ENCODE measurements at places on chromosomes 3 and 15. TPM values are rescaled to one million over a fixed set of nuclear protein-coding genes. Genes with fewer than 3 reads are reported as not detected.

GRCh38 chr3:134330883-134331810, 43.1 kb downstream of the AMOTL2 start:
- DNase-seq = no peak

- no peak for DNase-seq
Observed at GRCh38 chr3:176587089-176587488, 610.2 kb downstream of the TBL1XR1 start.

CDCP1 gene
- 0.41 TPM for total RNA-seq

MAP6D1 gene
- total RNA-seq = 3.3 TPM

DNA sequence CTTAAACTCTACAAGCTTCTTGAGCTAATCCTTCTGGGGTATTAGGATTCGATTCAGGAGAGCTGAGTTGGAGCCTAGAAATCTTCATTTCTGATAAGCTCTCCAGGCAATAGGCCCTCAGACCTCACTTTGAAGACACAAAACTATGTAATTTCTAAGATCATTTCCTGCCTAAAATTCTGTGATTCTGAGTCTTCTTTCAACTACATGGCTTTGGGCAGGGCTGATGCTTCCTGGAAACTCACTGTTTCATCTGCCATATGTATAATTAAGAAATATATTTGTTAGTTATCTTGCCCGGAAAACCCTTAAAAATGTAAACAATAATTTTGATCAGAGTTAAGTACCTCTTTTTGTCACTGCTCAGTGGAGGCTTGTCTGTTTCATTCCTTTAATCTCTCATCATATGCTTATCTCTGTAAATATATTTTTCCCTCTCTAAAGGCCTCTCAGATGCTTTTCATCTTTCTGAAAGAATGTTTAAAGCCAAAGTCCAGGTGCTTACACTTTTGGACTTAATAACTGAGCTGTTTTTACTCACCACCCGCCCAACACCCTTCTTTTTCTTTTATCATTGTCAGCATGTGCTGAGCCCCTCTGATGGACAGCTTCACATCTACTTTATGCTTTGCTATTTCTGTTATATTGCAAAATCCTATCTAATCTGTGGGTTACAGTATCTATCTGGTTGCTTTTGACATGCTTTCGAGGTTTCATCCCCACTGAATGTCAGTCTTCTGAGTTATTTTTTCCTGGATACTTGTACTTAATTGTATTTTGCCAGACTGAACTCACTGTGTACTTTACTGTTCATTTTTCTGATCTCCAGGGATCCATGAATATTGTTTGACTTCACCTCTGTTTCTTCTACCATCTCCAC, 38.2 kb downstream of the FILIP1L start:
- DNase-seq = no peak

DNA sequence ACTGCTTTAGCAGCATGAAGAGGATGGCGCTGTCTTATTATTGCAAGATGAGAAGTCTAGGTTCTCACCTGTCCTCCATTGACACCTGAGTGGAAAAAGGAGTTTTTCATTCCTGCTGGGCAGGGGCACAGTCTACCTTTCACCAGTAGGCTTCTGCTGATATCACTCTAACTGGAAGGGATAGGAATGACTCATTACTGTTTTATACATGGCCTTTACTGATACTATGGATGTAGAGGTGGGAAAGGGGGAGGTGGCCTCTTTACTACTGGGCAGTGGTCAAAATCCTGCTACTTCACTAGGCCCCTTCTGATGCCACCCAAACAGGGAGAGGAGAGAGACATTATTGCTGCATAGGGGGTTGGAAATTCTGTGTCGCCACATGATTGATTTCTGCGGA, 97.8 kb downstream of the BBX start:
- no peak for DNase-seq

GRCh38 chr3:97689962-97690361, 74.6 kb upstream of the ARL6 start:
- DNase-seq = no peak
